ENCODE measurements at places on chromosomes 11 and 22.

GRCh38 chr11:47143322-47143721 lies 33.4 kb downstream of the ARFGAP2 start:
- no peak for DNase-seq

DNA sequence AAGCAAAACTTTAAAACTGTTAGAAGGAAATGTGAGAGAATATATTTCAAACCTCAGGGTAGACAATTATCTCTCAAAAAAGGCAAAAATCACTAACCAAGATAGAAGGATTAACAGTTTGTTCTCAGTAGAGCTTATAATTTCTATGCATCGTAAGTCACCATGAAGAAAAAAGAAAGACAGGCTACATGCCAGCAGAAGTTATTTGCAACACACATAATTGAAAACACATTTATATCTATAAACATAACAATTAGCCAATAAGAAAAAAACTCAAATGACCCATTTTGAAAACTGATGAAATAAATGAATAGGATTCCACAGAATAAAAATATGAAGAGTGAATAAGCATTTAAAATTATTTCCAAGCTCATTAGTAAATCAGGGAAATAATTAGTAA lies 24.4 kb upstream of the SNX19 start:
- no peak for DNase-seq

- no peak for DNase-seq
Measured at GRCh38 chr11:105693075-105693759, 83.3 kb downstream of the GRIA4 start.

DNA sequence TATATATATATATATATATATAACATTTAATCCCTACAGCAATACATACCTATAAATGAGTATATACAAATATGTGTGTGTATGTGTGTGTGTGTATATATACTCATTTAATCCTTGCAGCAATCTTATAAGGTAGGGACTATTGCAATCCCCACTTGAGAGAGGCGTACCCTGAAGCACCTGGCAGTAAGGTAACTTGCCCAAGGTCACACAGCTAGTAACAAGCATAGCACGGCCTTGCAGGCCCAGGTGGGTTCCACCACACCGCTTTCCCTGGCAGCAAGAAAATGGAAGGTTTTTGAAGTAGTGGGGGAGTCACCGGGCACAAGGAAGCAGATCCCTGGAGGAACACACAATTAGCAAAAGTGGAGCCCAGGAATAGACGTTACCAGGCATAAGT lies 3.3 kb upstream of the ADA2 start:
- DNase-seq = no peak

- DNase-seq = no peak
Measured at GRCh38 chr22:39268645-39269044, 23.9 kb upstream of the PDGFB start.

DNA sequence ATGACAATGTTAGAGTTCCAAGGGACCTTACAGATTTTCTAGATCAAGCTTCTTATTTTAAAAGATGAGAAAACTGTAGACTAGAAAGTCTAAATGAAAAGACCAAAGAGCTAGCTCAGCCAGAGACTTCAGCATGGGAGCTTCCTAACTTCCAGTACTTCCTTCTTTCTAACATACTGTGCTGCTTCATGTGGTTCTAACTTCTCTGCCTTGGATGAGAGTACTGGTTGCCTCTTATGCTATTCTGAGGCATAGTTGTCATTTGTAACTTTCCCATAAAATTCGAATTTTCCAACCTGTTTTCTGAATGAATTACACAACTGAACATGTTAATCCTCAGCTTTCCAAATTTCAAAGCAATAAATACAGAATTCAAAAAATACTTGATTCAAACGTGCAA lies 1.8 kb downstream of the MTMR2 start:
- no peak for DNase-seq

- no peak for DNase-seq
Measured at GRCh38 chr11:130328420-130328819, 13.7 kb upstream of the ZBTB44 start.

GRCh38 chr11:20093775-20094174 lies 66.5 kb downstream of the DBX1 start:
- DNase-seq = no peak

GRCh38 chr11:128195756-128196155 lies 391.6 kb downstream of the ETS1 start:
- no peak for DNase-seq

Data from NCI-H1930 (cell line).